ENCODE measurements at places on chromosomes 6 and 20. TPM values are rescaled to one million over a fixed set of nuclear protein-coding genes. Genes with fewer than 3 reads are reported as not detected.

GABRR1 gene
- total RNA-seq = not detected

HLA-DRB5 gene
- 2.8 TPM for total RNA-seq

MGME1 gene
- 10.9 TPM for total RNA-seq

FOXQ1 gene
- not detected for total RNA-seq

GSTA3 gene
- total RNA-seq = not detected

RBBP8NL gene
- not detected for total RNA-seq

CLDN20 gene
- not detected for total RNA-seq

ATP6V1G2 gene
- 2.0 TPM for total RNA-seq

POU5F1 gene
- total RNA-seq = not detected

REM1 gene
- total RNA-seq = not detected

DDX27 gene
- 87.5 TPM for total RNA-seq

Measured in T-helper 17 cell (primary cell).